Hindlimb muscle (tissue), 1 donor: ENCODE measurements at places on chromosomes 4 and X. TPM values are rescaled to one million over a fixed set of nuclear protein-coding genes. Genes with fewer than 3 reads are reported as not detected.

DNA sequence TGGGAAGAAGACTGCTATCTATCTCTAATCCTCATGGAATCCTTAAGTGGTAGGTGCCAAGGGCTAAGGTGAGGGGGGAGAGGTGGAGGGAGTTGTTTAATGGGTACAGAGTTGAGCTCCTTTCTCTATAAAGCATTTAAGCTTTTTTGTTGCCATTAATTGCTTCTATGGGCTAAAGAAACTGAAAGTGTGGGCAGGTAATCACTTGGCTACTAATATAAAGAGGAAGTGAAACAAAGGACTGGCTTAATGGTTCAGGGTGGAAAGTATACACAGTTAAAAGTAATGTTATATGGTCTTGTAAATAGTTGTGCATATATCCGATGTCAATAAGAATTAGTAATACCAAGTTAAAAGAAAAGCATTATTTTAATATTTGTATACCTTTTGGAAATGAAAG, 83.9 kb downstream of the POLA1 start:
- no peak for DNase-seq

GRCh38 chrX:136766785-136767103, 14.0 kb downstream of the ARHGEF6 start:
- DNase-seq = no peak

The AKAP4 gene
- polyA plus RNA-seq = 1.0 TPM

DNA sequence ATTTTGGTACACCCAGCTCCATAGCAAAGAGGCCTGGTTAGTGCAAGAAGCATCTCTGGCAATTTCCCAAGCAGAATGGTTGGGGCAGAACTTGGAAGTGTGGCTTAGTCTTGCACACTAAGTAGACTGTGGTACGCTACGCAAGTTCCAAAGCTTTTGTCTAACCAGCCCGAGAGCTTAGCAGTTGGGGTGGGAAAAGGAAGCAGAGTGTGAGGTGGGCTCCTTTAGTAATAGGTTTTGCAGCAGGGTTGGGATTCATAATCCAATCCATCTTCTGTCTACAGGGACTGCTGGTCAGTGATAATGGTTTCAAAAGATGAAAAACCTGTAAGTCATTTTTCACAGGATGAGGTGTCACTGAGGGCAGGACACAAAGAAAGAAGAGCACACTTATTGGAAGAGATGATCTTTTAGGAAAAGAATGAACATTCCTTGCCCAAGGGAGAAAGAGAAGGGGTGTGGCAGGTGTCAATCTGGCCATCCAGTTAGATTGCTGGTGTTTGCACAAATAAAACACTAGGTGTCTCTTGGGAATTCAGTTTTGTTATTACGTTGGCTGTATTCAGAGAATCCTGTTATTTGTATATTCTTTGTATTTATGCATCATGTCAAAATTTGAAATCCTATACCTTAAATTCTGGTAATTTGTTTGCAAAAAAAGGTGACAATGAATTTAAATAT, 244.3 kb downstream of the GPAT3 start:
- no peak for DNase-seq

The LYAR gene
- polyA plus RNA-seq = 11.1 TPM

The TKTL2 gene
- not detected for polyA plus RNA-seq

The TCEANC gene
- 4.2 TPM for polyA plus RNA-seq

DNA sequence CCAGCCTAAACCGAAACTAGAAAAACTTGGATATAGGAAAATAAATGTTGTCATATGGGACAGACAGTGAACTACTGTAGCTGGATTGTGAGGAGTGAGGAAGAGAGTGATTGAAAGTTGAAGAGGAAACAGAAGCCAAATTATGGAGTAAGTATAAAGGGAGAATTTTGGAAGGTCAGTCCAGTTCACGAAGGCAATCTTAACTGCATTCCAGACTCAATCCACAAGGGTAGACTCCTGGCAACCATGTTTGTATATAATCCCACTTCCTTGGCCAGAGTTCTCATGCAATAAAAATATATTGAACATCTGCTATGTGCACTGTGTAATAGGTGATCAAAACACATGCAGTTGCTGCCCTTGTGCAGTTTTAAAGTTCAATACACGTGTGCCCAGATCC, 58.6 kb upstream of the CAMK2D start:
- DNase-seq = peak; percentile 54

DNA sequence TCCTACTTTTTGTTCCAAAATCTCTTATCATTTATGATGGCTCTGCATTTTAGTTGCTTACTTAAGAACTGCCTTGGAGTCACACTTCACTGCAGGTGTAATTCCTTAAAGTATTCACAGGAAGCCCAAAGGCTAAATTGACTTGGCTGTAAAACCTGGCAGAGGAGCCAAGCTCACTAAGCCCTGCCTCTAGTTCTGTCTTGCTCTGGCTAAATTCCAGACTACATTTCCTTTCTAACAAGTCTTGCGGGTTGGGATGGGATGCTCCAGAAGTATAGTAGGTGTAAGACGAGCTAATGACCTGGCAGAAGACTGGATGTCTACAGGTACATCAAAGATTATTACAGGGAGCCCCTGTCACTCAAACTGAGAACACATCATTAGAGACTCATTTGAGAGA, 924.0 kb upstream of the INTU start:
- no peak for DNase-seq

- DNase-seq = no peak
These were observed 1425.5 kb downstream of the PCDH18 start for GRCh38 chr4:136106753-136107152.

The ZNF718 gene
- 4.1 TPM for polyA plus RNA-seq

The TNIP3 gene
- polyA plus RNA-seq = 0.15 TPM

The CFAP99 gene
- polyA plus RNA-seq = not detected

GRCh38 chr4:74474345-74475090, 29.6 kb downstream of the AREG start:
- no peak for DNase-seq

The ARX gene
- polyA plus RNA-seq = 6.9 TPM

DNA sequence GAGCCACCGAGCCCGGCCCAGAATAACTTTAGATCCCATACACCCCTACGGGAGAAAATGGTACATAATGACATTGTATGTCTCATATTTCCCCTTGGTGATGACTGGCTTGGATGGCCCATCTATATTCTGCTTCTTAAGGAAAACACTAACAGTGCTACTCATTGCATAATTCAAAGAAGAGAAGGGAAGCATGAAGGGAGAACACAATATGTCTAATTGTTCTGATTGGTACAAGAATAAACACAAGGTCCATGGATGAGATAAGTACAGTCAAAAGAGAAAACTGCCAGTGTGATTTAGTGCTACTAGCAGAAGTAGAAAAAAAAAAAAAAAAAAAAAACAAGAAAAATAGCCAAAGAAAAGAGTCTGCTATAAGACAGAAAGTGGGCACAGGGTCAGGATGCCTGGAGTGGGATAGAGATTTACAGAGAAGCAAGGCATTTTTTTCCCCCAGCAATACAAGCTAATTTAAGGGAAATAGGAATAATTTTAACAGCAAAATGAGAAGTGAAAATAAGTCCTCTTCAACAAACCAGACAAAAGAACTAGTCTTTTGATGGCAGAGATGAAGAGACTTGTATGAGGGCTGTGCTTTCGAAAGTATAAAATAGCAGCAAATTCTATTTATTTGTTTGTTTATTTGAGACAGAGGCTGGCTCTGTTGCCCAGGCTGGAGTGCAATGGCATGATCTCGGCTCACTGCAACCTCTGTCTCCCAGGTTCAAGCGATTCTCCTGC, 96.5 kb upstream of the MAP3K15 start:
- no peak for DNase-seq
